ENCODE measurements at places on chromosomes 7 and 10. TPM values are rescaled to one million over a fixed set of nuclear protein-coding genes. Genes with fewer than 3 reads are reported as not detected.

Gene FAM3C
- total RNA-seq, result 38.9 TPM

Gene FBXL13
- total RNA-seq, result 1.3 TPM

DNA sequence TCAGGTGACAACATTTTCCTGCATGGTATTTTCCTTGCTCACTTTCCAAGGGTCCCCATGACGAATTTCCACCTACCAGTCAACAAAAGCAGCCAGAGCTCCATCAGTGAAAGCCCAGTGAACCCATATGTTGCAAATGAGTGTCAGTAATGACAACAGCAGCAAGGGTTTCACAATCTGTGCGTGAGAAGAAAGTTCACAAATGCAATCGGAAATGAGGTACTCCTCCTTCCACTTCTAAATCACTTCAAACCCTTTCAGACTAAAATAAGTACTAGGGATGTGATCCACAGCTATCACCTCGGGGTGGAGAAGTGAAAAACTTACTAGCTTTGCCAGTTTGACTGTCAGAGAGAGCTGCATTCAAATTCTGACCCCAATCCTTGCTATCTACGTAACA, 55.6 kb upstream of the BET1 start:
- H3K4me3 ChIP-seq, result no peak overlapping the region
- no peaks in the 10 kb centered on the region for H3K4me1 ChIP-seq
- DNase-seq, result no peak
- H3K27me3 ChIP-seq, result no peaks in the 10 kb centered on the region

GRCh38 chr7:78677391-78677790, 776.1 kb downstream of the MAGI2 start:
- no peak for DNase-seq
- no peaks in the 10 kb centered on the region for H3K4me1 ChIP-seq
- no peaks in the 10 kb centered on the region for H3K36me3 ChIP-seq
- H3K4me3 ChIP-seq, result no peak overlapping the region

GRCh38 chr10:4174197-4174596, 389.2 kb upstream of the KLF6 start:
- DNase-seq, result no peak
- no peak overlapping the region for H3K27ac ChIP-seq
- no peaks in the 10 kb centered on the region for H3K4me1 ChIP-seq
- no peak overlapping the region for H3K4me3 ChIP-seq
- no peaks in the 10 kb centered on the region for H3K27me3 ChIP-seq
- H3K36me3 ChIP-seq, result no peaks in the 10 kb centered on the region

GRCh38 chr7:12403287-12404181, at the start of gene VWDE:
Gene VWDE (minus strand): TSS chr7:12403865. CDS start chr7:12403716, 149 bp downstream.
- no peak for DNase-seq
- H3K27me3 ChIP-seq, result no peaks in the 10 kb centered on the region
- H3K4me1 ChIP-seq, result peaks cover 14% of the 10 kb centered on the region
- H3K4me3 ChIP-seq, result peak within 1 kb of the TSS; percentile 58

GRCh38 chr7:157622000-157622399, 285.2 kb downstream of the DNAJB6 start:
- H3K36me3 ChIP-seq, result no peaks in the 10 kb centered on the region
- no peaks in the 10 kb centered on the region for H3K27me3 ChIP-seq
- no peak overlapping the region for H3K4me3 ChIP-seq
- no peaks in the 10 kb centered on the region for H3K4me1 ChIP-seq

DNA sequence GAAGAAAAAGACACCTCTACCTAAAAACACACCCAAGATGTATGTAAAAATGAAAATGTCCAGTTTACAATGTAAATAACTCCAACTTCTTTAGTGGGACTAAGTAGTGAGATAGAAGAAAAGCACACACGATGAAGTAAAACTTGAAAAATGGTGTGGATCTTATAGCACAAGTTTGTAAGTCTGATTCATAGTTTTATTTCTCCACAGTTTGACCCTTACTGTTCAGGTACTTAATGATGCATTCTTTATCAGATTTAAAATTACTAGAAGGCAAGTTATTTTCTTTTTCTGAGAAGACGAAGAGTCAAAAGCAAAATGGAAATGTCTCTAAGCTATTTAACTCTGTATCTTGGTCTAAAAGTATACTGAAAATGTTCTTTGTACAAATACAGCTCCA, 6.1 kb downstream of the NAMPT start:
- no peak overlapping the region for H3K27ac ChIP-seq
- H3K4me1 ChIP-seq, result no peaks in the 10 kb centered on the region

DNA sequence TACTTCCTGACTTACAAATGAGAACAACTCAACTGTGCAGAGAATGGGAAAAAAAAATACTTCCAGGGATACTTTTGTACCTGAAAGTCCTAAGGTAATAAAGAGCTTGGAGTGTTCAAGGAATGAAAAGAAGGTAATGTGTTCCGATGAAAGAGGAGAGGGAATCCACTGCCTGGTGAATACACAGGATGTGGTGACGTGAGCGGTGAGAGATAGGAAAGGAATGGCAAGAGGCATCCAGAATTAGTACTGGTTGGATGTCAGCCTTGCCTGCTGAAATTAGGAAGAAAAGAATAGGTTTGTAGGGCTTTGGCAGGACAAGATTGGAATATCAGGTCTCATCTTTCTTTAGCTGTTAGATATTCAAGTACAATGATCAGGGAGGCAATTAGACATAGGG, 347.7 kb downstream of the POM121L12 start:
- DNase-seq, result no peak
- H3K36me3 ChIP-seq, result no peaks in the 10 kb centered on the region
- no peak overlapping the region for H3K27ac ChIP-seq

DNA sequence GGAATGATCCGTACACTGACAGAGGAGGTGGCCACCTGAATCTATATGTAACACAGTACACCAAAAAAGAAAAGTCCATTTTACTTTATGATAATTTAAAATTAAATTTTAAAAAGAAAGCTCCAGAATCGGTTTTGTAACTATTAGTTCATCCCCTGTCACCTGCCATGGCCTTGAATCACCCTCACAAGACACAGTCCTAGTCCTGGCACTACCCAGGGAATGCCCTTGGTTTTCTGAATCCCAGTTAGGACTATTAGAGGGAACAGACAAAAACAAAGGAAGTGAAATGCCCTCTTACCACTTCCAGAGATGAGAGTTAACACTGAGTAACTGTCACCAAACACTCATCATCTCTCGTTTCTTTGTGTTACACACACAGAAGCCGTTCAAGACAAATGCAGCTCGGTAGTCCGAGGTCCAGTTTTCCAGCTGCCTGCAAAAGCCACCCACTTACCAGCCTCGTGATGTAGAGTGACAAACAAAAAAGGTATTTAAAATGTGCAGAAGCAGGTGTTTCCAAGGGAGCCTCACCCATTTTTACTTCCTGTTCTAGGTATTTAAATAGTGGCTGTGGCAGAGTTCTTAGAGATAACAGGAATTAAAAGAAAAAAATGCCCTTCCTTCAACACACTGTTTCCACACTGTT, 6.1 kb downstream of the PTPRN2 start:
- H3K4me1 ChIP-seq, result peaks cover 7% of the 10 kb centered on the region
- H3K4me3 ChIP-seq, result no peak overlapping the region
- H3K27ac ChIP-seq, result no peak overlapping the region
- DNase-seq, result no peak
- H3K36me3 ChIP-seq, result no peaks in the 10 kb centered on the region

DNA sequence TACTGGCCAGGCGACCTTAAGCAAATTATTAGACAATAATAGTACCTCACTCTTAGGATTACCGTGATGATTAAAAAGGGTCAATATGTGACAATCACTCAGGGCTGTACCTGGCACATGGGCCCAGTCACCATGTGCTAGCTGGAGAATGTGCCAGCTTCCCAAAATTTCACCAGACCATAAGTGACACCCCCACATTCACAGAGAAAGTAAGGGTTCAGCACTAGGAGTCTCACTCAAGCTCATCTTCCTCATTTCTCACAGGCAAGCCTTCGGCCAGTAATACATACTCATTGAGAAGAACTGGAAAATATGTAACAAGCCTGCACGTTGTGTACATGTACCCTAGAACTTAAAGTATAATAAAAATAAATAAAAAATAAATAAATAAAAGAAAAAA, 22.4 kb upstream of the C10orf71 start:
- H3K27ac ChIP-seq, result no peak overlapping the region
- H3K4me3 ChIP-seq, result no peak overlapping the region
- H3K27me3 ChIP-seq, result no peaks in the 10 kb centered on the region
- no peaks in the 10 kb centered on the region for H3K4me1 ChIP-seq
- no peak for DNase-seq

- no peak for DNase-seq
- no peak overlapping the region for H3K4me3 ChIP-seq
- H3K27me3 ChIP-seq, result no peaks in the 10 kb centered on the region
- no peak overlapping the region for H3K27ac ChIP-seq
- H3K36me3 ChIP-seq, result no peaks in the 10 kb centered on the region
Observed at GRCh38 chr7:122676466-122676865, 22.5 kb downstream of the RNF133 start.

DNA sequence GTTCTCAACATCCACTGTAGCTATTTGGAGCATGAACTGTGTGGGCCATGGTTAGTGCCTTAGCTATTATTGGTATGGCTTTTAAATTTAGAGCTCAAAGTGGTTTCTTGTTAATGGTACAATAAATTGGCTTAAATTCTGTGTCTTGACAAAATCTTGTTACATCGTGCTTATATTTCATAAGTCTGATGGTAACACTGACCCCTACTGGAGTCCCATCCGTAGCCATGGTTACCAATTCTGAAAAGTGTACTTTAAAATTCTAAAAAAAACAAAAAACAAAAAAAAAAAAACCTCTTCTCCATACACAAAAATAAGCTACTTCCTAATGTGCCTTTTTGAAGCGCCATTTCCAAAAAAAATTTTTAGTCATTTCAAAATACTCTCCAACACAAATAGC, 6.4 kb upstream of the RPP30 start:
- no peaks in the 10 kb centered on the region for H3K4me1 ChIP-seq
- H3K36me3 ChIP-seq, result no peaks in the 10 kb centered on the region
- no peak for DNase-seq
- no peak overlapping the region for H3K4me3 ChIP-seq
- no peaks in the 10 kb centered on the region for H3K27me3 ChIP-seq
